ENCODE measurements at places on chromosomes 12 and 14.

GRCh38 chr14:69992564-69992963, 113.3 kb downstream of the SMOC1 start:
- DNase-seq: no peak

GRCh38 chr12:20695232-20695631, at the start of gene SLCO1C1:
SLCO1C1 (plus strand) TSS chr12:20695332; CDS start chr12:20699577, 4,245 bp downstream.
- no peak for DNase-seq

GRCh38 chr12:120662879-120663278, 22.5 kb downstream of the CABP1 start:
- no peak for DNase-seq

- DNase-seq: no peak
Measured at GRCh38 chr14:79246173-79246572, 965.1 kb downstream of the DIO2 start.

DNA sequence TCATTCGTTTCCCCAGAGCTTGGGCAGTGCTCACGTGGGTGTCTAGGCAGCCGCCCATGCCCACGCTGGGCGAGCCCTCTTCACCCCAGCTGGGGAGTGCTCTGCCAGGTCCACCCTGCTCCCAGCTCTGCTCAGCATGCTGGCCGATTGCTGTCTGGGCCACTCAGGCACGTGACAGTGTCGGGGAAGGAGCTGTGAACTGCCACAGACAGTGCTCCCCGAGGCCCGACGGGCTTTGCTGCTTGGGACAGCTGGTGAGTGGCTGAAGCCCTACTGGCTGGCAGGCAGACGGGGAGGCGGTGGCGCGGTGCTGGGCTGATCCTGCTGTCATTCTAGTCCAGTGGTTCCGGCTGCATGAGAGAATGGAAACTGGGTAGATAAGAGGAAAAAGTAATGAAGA, 15.8 kb downstream of the NOC4L start:
- no peak for DNase-seq

DNA sequence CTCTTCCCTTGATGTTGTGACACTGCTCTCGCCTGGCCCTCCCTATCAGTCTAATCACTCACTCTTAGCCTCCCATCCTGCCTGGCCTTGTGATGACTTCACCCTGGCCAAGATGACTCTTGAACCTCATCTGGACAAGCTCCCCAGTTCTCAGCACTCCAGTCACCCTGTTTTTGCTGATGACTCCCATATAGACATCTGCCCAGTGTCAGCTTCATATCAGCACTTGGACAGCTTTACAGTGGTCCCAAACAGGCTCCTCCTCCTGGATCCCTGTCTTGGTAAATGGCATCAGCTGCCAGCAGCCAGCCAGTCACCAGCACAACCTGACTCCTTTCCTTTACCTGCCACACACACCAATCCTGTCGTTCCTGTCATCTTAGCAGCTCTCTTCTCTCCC, 104.2 kb downstream of the POLR3B start:
- no peak for DNase-seq

DNA sequence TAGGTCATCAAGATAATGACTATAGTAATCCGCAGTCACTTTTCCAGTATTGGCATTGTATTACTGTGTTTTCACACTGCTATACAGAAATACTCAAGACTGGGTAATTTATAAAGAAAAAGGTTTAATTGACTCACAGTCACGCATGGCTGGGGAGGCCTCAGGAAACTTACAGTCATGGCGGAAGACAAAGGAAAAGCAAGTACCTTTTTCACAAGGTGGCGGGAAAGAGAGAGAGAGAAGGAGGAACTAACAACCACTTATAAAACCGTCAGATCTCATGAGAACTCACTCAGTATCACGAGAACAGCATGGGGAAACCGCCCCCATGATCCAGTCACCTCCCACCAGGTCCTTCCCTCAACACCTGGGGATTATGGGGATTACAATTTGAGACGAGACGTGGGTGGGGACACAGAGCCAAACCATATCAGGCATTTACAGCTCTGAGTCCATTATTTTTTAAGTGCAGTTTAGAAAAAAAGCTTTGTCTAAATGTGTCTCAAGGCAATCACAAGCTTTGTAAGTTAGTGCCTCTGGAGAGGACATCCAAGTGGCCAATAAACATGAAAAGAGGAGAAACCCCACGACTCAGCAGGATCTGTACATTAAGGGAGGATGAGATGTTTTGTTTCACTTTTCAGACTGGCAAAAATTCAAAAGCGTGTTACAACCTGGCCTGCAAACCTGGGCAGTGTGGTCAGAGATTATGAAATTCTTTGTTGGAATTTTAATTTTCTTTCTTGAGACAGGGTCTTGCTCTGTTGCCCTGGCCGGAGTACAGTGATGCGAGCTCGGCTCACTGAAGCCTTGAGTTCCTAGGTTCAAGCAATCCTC, 82.0 kb downstream of the DNAH10 start:
- DNase-seq: no peak

GRCh38 chr14:78399316-78399889, 229.2 kb downstream of the NRXN3 start:
- DNase-seq: no peak

DNA sequence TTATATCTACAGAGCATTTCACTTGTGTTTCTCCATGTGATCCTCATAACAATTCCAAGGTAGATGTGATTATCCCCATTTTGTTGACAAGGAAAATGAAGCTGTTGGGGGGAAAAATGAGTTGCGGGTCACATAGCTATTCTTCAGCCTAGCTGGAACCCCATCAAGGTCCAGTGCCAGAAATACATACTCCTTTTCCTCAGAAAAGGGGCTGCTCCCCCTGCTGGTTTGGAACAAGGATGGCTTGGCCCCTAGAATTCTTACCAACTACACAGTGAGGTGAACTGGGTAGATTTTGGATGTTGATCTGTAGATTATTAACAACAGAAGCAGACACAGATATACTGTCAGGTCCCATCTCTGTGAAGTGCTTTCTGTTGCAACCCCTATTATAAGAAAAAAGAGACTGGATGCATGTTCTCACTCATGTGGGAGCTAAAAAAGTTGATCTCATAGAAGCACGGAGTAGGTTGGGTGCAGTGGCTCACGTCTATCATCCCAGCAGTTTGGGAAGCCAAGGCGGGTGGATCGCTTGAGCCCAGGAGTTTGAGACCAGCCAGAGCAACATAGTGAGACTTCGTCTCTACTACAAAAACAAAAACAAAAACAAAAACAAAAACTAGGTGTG, 8.9 kb downstream of the IKZF4 start:
- no peak for DNase-seq

DNA sequence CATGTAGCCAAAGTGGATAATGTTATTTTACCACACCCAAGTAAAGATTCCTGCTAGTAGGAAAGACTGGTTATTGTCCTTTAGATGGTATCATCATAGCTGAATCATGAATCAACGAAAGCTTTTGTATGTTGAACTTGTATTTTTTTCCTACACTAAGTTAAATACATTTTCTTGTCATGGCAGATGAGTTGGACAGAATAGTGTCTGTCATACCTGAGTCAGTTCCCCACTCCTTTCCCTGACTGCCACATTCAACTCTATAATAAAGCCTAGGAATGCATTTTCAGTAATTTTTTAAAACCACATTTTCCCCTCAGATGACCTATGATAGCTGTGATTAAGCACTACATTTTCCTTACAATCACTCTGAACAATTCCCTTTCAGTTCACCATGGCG, 9.3 kb upstream of the PTHLH start:
- DNase-seq: no peak

- DNase-seq: no peak
Measured at GRCh38 chr12:42186793-42187192, 42.1 kb upstream of the GXYLT1 start.

GRCh38 chr12:125221602-125222001, 156.4 kb downstream of the AACS start:
- DNase-seq: no peak

GRCh38 chr12:81340910-81341309, 263.0 kb downstream of the ACSS3 start:
- no peak for DNase-seq

- DNase-seq: no peak
Measured at GRCh38 chr12:39161465-39162085, 256.2 kb upstream of the CPNE8 start.
